Fibroblast of pulmonary artery (primary cell): ENCODE measurements at places on chromosomes 1 and 21.

DNA sequence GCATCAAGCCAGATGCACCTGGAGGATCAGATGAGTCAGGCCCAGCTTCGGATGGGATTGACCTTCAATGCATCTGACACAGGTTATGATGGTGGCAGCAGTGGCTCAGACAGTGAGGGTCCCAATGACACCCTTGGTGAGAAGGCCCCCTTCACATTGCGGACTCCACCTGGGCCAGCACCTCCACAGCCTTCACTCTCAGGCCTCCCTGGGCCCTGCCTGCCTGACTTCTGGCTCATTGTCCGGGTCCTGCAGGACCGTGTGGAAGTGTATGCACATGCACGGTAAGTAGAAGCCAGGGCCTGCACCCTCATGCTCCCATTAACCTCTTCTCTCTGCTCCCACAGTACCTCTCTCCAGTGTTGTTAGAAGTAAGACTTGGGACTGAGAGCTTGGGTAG, 20.8 kb downstream of the HYI start:
- no peak for DNase-seq

GRCh38 chr1:29444782-29445729, 208.7 kb downstream of the PTPRU start:
- no peak for DNase-seq

GRCh38 chr1:215267495-215267894, 185.0 kb downstream of the KCNK2 start:
- no peak for DNase-seq

DNA sequence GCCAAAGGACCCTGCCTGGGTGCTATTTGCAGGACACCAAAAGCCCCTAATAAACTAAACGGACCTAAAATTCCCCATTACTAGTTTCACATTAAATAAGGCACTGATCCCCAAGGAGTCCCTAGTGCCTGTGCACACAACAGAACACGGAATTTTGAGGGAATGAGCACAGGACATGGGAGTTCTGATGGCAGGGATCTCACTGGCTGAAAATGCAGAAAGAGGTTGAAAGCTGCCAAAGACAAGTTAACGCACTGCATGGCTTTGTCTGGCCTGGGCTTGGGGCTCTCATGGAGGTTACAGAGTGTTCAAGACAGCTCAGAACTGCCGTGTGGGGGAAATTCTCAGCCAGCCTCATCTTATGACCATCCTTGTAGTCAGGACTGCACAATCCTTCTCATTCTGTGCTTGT, 15.6 kb upstream of the ATP1B1 start:
- no peak for DNase-seq

DNA sequence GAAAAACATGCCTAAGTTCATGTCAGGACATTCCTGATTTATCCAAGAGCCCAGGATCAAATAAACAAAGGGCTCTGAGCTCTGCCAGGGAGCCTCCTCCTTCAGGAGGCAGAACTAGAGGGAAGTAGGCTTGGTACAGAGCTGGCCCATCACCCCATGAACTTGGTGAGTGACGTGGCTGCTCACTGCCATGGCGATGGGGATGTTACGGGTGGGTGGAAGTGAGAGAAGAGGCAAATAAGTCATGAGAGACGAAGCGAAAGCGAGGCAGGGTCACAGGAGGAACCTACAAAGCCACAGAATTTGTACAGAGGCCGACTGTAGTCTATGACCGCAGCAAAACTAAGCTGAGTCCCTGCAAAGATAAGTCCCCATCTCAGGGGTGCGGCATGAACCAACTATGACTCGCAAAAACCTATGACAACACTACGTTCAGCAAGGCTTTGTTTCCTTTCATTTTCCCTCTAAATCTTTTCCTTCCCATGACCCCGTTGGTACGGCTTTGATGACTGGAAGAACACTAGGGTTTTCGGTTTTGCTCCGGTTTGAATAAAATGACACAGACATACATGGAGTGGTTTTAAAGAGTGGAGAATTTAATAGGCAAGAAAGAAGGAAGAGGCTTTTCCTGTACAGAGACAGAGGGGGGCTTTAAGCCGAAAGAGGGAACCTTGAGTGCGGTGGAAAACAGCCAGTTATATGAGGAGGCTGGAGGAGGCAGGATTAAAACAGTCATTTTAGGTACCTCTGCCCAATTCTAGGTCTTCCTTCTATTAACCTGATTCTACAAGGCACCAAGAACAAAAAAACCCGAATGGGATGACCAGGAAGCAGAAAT, 74.1 kb downstream of the CD46 start:
- no peak for DNase-seq

GRCh38 chr1:183228347-183229220, 42.5 kb downstream of the LAMC2 start:
- no peak for DNase-seq

DNA sequence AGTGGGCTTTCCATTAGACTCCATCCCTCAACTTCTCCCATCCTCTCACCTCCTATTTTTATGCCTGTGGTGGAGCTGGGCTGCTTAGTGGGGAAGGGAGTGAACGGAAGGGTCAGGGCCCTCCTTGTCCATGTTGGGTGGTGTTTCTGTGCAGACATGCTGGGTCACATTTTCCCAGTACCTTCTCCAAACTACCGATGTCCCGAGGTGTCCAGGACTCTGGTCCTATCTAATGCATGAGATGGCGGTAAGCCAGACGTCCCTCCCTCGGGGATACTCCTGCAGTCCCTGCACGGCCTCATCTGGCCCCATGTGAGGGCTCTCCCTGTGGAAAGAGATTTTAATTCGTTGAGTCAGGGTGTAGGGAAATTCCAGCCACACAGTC, 61.0 kb downstream of the OBSCN start:
- DNase-seq = no peak

DNA sequence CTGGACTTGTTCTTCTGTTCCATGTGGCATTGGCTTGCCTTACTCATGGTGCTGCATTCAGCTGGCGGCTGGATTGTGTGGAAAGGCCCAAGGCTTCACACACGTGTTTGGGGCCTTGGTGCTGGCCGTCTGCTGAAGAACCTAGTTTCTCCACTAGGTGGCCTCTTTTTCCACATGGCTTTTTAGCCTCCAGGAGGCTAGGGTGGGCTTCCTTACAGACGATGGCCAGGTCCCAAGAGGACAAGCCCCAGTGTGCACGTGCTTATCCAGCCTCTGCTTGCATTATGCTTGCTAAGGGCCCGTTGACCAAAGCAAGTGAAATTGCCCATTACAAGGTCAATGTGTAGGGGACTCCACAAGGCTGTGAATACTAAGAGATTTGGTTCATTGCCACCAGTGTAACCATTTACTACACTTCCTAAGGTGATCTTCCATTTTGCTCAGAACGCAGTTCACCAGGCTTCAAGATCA, 47.5 kb upstream of the FOXO6 start:
- peak; percentile 28 for DNase-seq

GRCh38 chr1:201176940-201177339, 13.7 kb upstream of the IGFN1 start:
- DNase-seq = no peak

- DNase-seq = no peak
Observed at GRCh38 chr1:230009611-230010313, 57.3 kb upstream of the GALNT2 start.

- DNase-seq = no peak
Observed at GRCh38 chr1:189226779-189227178, 1250.9 kb downstream of the BRINP3 start.

DNA sequence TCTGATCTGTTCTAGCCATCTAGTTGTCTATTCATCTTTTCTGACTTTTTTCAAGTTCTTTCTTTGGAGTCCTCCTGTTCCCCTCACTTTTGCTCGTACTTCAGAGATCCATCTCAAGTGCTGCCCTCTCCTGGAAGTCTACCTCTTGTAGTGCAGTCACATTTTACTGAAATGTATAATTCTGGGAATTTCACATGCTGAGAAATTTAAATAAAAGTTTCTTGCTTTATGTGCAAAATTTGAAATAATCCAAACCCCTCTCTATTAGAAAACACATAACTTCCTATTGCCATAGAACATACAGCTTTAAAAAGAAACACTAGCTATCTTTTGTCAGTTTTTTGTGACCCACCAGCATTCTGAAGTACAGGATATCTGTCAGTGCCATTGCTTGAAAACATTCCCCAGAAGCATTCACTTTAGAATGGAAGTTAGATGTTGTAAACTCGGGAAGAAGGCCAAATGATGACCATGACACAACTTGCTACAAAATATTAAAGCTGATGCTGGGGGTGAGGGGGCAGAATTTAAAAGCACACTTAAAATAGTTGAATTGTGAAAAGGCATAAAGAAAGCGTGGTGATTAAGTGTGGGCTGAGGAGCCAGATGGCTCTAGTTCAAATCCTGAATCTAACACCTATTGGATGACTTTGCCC, 22.0 kb downstream of the RLF start:
- DNase-seq = peak; percentile 52

DNA sequence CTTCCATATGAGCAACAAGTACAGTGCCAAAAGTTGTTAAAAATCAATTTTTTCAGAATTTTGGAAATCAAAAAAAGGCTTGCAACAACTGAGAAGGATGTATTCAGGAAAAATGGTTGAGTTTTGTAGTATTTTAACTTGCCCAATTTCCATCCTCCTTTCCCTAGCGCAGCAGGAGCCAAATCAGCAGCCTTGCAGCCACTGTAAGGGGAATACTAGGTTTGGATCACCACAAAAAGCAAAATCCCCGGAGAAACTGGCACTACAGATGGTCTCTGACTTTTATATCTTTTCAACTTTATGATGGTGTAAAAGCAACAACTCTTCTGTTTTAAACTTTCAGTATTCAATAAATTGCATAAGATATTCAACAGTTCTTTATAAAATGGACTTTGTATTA, 17.9 kb downstream of the DBT start:
- DNase-seq = no peak

GRCh38 chr1:33821291-33821690, 42.6 kb upstream of the HMGB4 start:
- no peak for DNase-seq

DNA sequence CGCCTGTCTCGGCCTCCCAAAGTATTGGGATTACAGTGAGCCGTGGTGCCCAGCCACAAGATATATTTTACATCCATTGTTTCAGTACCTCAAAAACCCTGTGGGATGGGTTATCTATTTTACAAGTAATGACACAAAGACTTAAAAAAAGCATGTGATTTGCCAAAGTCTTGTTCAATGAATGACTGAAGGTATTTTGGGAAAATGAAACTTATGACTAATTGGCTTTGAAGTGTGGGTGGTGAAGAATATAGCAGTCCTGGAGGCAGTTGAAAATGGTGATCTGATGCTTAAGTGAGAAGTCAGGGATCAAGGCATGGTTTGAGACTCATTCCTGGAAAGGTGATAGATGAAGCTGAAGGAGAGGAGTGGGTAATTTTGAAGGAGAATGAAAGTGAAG, 3.0 kb downstream of the SWT1 start:
- DNase-seq = no peak

- no peak for DNase-seq
Observed at GRCh38 chr1:66532214-66532613, 1.7 kb upstream of the SGIP1 start.

DNA sequence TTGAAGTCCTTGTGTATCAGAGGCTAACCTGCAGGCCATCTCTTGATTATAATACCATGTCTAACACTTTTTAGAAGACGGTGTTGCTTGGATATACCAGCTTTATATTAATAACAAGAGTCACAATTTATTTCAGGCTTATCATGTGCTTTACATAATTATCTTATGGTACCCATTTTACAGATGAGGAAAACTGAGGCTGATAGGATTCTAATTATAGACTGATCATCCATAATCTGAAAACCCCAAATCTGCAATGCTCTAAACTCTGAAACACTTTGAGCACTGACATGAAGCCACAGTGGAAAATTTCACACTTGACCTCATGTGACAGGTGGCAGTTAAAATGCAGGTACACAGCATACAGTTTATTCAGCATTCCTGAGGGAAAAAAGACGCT, 7.2 kb upstream of the RPL11 start:
- DNase-seq = no peak

- no peak for DNase-seq
Observed at GRCh38 chr1:185068341-185068740, 23.0 kb downstream of the RNF2 start.

DNA sequence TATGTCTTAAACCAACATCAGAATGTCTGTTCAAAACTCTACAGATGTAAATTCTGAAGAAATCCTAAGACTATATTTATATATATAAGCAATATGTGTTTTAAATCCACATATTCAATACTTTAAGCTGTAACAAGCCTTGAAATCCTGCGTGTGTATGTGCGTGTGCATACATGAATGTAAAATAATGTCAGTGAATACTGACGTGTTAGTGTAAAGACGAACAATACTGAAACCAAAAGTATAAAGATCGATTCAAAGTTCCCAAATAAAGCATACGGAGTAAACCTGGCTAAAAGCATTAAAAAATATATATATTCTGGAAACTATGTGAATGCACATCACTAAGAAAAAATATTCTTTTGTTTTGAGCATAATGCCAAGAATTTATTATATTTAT, 668.6 kb upstream of the NCAM2 start:
- DNase-seq = no peak

GRCh38 chr1:24138476-24139221, 4.3 kb downstream of the IL22RA1 start:
- DNase-seq = no peak

DNA sequence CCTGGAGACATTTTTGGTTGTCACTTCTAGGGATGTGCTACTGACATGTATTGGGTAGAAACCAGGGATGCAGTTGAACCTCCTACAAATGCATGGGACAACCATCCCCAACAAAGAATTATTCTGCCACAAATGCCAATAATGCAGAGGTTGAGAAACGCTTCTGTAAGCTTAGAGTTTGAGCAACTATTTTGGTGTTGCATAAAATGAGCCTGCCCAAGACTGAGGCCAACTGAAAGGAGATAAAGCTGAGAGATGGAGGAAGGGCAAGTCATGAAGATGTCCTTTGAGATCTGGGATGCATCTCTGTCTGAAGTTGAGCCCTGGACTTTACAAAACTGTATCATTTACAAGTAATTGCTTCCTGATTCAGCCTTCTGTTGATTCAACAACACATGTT, 106.9 kb downstream of the KCNJ15 start:
- no peak for DNase-seq

GRCh38 chr1:19411612-19412011, 73.7 kb downstream of the CAPZB start:
- no peak for DNase-seq

DNA sequence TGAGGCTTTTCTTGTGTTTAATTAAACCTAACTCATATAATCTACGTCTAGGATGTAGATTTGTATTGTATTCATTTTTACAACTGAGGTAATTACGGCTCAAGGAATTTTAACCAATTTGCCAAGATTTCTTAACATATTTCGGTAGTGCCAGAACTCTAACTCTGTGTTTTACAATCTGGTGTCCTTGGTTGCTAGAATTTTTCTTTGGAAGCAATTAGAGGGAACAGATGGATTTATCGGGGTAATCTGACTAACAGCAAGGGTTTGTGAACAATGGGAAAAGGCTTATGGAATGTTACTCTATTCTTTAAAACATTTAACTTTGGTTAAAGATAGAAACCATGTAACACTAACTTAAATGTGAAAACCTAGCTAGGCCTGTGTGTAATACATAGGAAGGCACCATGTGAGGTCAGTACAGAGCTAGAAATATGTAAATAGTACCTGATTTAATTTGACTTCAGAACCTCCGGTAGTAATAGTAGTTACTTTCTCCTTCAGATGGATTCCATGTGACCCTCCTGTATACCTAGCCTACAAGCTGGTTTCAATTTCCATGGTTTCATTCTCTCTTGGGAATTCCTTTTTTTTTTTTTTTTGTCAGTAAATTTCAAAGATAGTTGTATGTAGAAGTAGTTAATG, 1.2 kb downstream of the MTF2 start:
- DNase-seq = peak; percentile 87

- DNase-seq = no peak
Observed at GRCh38 chr1:12047120-12047876, 15.8 kb upstream of the TNFRSF8 start.
